ENCODE measurements at places on chromosomes 3 and 15. TPM values are rescaled to one million over a fixed set of nuclear protein-coding genes. Genes with fewer than 3 reads are reported as not detected.

The RHOV gene
- total RNA-seq, result 0.23 TPM

The FOXB1 gene
- total RNA-seq, result 0.06 TPM

The TM4SF18 gene
- 0.23 TPM for total RNA-seq

The CHRNA7 gene
- 4.7 TPM for total RNA-seq

The DAPK2 gene
- total RNA-seq, result 1.5 TPM

The IFT57 gene
- total RNA-seq, result 108 TPM

The CNTN3 gene
- total RNA-seq, result 0.09 TPM

The P2RY12 gene
- total RNA-seq, result not detected

The ALPK3 gene
- total RNA-seq, result 0.11 TPM

The BBS4 gene
- 18.8 TPM for total RNA-seq

The SPESP1 gene
- total RNA-seq, result not detected

The CLDN18 gene
- not detected for total RNA-seq

The RTP3 gene
- not detected for total RNA-seq

The IGSF10 gene
- not detected for total RNA-seq

The MST1R gene
- total RNA-seq, result not detected

The OR4F6 gene
- total RNA-seq, result not detected
